M059J (cell line): ENCODE measurements at places on chromosomes 1 and 21. TPM values are rescaled to one million over a fixed set of nuclear protein-coding genes. Genes with fewer than 3 reads are reported as not detected.

FCRL1 gene
- total RNA-seq, result not detected in 2 replicates

OR2AK2 gene
- total RNA-seq, result not detected in 2 replicates

OVAAL gene
- total RNA-seq, result 0.05 and 0.79 TPM in 2 replicates

CBR3 gene
- 57.9 and 75.6 TPM in 2 replicates for total RNA-seq

SAMD13 gene
- 0.20 and 2.3 TPM in 2 replicates for total RNA-seq

DPYD gene
- total RNA-seq, result 37.9 and 51.8 TPM in 2 replicates

B3GALT6 gene
- total RNA-seq, result 17.4 and 30.1 TPM in 2 replicates

H6PD gene
- total RNA-seq, result 7.7 and 15.9 TPM in 2 replicates

NUDT4B gene
- 10.7 and 31.9 TPM in 2 replicates for total RNA-seq

CRABP2 gene
- total RNA-seq, result 21.1 and 31.9 TPM in 2 replicates

RFX5 gene
- total RNA-seq, result 57.6 and 67.2 TPM in 2 replicates

KCNQ4 gene
- 0.05 TPM in 1 of 2 replicates, not detected in the other for total RNA-seq
